Stimulated activated CD4-positive, alpha-beta T cell treated with anti-CD3 and anti-CD28 coated beads, Interleukin-15, amount 100 ng/mL, for 24 hours (primary cell): ENCODE measurements at places on chromosomes 6 and 20.

GRCh38 chr6:165448210-165448609, 138.8 kb upstream of the C6orf118 start:
- no peak for DNase-seq

GRCh38 chr6:139600919-139601475, 226.5 kb upstream of the CITED2 start:
- DNase-seq = peak; percentile 13

GRCh38 chr6:115618256-115618655, 442.4 kb downstream of the FRK start:
- no peak for DNase-seq

DNA sequence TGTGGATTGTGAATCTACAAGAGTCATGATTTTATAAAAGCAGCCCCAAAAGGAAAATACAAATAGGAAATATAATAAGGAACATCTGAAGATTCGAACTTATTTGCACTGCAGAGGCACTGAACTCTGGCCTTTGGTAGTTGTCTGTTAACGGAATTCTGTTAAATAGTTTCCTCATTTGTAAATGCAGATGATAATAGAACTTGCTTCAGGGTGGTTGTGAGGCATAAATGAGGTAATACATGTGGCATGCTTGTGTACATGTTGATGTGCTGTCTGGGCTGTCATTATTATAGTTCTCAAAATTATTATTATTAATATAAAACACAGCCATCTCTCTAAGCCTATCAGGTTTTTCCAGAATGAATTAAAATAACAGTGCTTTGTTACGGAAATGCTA, 302.0 kb downstream of the NRN1 start:
- DNase-seq = no peak

- DNase-seq = no peak
Measured at GRCh38 chr20:17467120-17467655, 64.0 kb downstream of the BFSP1 start.

DNA sequence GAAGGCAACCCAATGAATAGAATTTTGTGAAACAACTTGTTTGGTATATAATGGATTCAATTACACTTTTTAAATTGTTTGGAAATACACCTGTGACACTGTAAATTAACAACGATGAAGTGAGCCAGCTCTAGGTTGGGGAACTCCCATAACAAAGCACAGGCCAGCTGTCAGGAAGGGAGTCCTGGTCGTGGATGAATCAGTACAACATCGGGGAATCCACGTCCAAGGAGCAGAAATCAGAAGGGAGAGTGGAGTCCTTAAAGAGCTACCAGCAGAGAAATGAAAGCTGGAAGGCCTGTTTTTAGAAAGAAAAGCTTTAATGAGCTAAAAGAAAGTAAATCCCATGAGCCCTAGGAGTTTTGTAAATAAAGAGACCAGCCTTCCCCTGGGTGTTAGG, 223.1 kb upstream of the SLC35B3 start:
- DNase-seq = no peak

DNA sequence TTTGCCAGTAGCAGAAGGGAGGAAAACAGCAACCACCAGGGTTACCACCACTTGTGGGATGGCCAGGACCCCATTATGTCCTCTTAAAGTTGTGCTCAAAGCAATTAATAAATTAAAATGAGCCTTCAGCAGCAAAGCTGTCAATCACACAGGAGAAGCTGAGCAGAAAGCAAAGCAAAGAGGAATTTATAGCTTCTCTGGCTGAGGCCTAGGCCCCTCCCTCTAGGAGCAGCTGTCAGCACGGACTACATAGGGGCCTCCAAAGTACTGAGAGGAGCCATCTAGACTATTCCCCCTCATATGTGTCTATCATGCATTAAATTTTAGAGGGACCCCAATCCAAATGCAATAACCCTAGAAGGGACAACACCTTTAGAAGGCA, 6.4 kb downstream of the CCND3 start:
- DNase-seq = no peak

DNA sequence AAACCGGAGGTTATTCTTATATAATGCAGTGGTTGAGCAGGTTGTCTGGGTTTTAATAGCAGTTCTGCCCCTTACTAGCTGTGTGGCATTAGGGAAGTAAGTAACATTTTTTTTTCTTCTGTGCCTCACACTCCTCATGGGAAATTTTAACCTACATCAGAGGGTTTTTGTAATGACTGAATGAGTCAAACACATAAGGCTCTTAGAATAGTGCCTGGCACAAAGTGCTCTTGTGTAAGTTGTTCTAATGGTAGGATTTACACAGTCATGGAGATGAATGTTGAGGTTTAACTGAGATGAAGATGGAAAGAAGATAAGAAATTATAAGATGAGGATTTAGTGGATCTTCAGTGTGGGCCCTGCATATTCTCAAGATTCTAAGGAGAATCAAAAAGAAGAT, 68.4 kb upstream of the PHIP start:
- DNase-seq = no peak

- DNase-seq = no peak
Measured at GRCh38 chr20:59802471-59803221, 130.8 kb downstream of the SYCP2 start.

DNA sequence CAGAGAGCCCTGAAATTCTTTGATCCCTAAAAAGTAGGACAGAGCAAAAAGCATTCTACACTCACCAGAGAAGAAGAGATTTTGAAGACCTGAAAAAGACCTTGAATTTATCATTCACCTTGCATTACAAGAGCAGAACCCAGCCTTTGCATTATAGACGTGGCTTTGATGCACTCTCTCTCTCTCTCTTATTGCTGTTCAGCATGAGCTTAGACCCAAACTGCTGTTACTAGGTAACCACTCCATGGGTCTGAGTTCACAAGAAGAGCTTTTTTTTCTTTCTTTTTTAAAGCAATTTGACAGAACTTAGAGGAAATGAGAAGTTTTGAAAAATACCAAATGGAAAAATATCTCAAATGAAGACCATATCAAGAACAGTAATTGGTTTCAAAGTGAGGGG, 44.4 kb downstream of the COL9A1 start:
- DNase-seq = no peak

GRCh38 chr6:158465257-158465656, 94.6 kb upstream of the TMEM181 start:
- DNase-seq = no peak

GRCh38 chr6:135283926-135284325, 102.8 kb downstream of the MYB start:
- DNase-seq = no peak

DNA sequence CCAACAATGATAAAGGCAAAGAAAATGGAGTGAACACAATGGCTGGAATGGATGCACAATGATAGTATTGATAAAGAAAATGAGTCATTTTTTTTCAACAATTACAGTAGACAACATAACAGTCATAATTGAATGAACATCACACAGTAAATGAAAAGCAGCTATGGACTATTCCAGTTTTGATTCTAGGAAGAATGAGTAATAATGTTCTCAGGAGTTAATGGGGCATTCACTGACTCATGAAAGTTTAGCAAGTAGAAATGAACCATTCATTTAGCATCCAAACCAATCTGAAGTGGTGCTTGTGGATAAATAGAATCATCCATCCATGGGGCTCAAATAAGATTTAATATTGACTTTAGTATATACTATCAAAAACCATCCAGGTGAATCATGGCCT, 1029.5 kb upstream of the GJE1 start:
- DNase-seq = no peak

DNA sequence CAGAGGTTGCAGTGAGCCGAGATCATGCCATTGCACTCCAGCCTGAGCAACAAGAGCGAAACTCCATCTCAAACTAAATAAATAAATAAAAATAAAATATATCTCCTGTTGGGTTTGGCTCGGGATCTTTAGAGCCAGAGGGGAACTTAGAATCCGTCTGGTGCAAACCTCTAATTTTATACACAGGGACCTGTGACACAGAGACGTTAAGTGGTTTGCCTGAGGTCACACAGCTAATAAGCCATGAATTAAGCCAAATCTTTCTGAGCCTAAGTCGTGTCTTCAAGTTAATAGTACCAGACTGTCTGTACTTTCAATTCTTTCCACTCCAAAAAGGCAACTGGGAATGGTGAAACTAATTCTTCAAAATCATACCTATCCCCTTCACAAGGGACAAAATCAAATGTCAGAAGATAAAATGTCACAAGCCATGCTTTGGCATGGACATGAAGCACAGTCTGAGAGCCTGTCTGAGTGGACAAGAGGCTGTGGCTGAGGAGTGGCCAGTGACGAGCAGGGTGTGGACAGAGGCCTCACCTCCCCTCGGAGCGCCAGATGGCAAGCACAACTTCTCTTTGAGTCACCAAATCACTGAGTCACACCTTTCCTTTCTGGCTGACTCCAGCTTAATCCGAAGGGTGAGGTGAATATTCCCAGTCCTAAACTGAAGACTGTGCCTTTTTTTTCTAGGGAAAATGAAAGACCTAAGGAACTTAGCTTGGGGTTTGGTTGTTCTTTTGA, 177.4 kb downstream of the TFAP2A start:
- no peak for DNase-seq

DNA sequence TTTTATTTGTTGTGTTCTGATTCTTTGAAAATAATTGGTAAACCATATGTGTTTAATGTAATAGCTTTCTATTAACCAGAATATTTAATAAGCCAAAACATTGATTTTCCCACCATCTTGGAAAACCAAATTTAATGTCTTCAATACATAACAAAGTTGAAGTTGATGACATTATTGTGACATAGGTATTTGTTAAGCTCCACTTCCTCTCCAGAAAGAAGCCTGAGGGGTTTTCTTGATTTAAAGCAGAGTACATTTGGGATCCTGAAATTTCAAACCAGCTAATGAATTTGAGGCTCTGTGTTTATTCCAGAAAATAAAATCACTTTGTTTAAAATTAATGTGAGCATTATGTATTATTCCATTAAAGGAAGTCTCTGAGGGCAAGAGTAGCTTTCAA, 106.3 kb downstream of the PERP start:
- DNase-seq = no peak

DNA sequence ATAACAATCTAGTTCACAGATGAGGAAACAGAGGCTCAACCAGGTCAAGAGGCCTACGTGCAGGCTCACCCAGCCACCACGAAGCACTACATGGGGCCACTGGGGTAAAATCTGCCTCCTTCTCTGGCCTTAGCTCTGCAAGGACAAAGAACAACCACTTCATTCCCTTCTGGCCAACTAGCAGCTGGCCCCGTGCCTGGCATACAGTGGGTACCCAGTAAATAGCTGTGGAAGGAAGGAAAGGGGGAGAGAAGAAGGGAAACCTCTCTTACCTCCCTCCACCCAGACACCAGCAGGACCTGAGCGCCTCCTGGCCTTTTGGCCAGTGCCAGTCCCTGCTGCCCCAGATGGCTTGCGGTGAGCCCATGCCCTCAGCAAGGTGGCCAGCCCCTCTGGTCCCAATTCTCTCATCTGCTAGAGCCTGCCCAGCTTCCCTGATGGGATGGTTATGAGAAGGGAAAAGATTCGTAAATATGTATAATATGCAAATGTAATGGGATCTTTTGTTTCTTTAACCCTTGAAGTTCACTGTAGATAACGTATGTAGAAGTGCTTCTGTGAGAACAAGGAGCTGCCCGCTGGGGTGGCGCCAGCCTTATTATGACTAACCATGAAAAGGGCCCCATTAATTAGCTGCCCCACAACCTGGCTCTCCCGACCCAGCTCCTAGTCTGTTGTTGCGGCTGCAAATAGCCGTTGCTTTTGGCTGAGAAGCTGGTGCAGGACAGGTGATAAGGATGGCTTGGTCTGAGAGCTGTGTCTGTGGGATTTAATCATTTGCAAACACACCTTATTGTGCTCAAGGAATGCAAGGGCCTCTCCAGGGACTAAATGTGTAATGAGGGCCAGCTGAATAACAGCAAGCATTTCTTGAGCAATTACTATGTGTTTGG, 62.0 kb downstream of the DLGAP4 start:
- DNase-seq = no peak

DNA sequence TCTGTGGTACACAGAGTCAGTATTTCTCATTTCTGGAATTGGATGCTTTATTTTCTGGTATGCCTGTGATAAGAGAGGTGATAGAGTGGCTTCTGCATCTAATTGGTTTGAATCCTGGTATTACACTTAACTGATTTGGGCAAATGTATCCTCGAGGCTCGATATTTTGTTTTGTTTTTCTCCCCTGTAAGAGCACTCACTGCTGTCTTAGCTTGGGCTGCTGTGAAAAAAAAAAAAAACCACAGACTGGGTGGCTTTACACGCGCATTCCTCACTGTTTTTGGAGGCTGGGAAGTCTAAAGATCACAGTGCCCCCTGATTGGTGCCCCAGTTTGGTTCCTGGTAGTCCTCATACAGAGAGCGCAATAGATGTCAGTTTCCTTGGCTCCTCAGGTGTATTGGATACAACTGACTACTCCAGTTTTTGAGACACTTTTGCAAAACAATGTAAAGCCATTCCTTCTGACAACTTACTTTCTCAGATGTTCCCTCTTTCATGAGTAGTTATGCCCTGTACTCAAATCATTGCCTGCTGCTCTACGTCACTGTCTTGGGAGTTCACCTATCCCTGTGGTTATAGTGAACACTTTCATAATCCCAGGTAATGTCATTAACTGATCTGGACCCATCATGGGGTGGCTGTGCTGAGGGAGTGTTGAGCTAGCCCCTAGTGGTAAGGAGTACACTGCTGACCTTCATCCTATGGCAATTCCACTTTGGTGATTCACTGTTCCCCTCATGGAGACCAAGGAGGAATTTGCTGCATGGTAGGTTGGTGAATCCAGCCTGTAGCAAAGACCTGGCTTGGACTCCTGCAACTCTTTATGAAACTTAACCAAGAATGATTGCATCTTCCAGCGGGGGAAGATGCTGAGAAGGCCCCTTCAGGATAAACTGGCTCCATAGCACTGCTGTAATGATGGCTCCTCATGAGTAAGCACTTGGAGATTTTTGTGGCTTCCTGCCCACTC, 3.5 kb upstream of the ACAT2 start:
- no peak for DNase-seq

DNA sequence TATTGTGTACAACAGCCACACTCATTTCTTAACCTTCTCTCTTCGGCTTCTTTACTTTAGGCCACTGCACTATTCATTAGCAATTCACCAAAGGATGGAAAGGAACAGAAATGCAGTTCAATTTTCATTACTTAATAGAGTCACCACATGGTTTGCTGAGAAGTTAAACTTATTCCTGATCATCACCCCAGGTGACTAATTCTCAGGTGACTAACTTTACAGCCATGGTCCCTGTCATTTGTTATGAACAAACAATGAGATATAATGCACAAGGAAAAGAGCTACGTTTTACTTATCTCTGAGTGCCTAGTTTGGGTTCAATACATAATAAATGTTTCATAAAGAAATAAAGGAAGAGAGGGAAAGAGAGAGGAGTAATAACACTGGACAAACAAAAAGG, 45.8 kb upstream of the DST start:
- DNase-seq = no peak

DNA sequence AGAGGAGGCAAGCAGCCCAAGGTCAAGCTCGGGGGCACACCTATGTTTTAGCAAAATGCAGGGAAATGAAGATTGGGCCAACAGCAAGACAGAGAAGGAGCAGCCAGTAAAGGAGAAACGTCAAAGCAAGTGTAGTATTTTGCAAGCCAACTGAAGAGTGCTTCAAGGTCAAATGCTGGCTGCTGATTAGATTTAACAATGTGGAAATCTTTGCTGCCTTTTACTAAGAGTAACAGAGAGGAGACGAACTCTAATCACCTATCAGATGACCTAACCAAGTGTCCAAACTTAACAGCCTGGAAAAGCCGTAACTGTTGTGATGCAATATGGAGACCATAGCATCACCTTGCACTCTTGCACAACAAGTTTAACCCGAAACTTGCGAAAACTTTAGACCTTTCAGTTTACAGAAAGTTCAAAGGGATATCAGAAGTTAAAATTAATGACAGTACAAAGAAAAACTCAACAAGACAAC, 30.4 kb downstream of the AKIRIN2 start:
- DNase-seq = no peak

- DNase-seq = no peak
Measured at GRCh38 chr20:36317675-36318074, 11.5 kb downstream of the DLGAP4 start.
